Foreskin melanocyte (primary cell): ENCODE measurements at places on chromosomes 13 and 19.
A peak's percentile ranks its signal among the peaks of the same experiment; 100 is the strongest.

- no peak for DNase-seq
Observed at GRCh38 chr19:4559569-4559968, at the start of gene SEMA6B. SEMA6B (minus strand) TSS chr19:4559684; CDS start chr19:4558457, 1,227 bp downstream.

DNA sequence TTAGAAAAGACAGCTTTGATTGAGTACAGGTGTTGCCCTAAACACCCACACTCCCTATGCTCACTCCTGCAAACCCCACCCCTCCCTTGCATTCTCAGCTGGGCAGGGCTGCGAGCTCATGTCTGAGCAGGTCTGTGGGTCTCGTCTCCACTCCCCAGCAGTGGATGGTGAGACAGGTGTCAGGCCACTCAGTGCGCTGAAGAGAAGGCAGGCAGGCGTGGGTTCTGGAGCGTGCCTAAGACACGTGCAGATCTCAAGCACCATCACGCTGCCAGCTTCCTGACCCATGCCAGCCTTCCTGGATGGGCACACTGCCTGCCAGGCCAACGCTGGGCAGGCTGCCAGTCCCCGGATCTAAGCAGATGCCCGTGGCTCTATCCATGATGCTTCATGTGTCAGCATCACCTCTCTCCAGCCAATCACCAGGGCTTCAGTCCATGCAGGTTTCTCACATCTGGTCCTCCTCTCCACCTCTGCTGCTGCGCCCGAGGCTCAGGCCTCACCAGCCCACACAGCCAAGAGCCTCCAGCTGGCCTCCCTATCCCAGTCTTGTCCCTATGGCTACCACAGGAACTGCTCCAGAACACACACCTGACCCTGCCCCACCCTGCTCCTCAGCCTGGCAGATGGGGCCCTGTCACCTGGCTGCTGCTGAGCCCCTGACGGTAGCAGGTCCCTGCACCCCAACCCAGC lies 42.6 kb downstream of the EPS15L1 start:
- no peak for DNase-seq

DNA sequence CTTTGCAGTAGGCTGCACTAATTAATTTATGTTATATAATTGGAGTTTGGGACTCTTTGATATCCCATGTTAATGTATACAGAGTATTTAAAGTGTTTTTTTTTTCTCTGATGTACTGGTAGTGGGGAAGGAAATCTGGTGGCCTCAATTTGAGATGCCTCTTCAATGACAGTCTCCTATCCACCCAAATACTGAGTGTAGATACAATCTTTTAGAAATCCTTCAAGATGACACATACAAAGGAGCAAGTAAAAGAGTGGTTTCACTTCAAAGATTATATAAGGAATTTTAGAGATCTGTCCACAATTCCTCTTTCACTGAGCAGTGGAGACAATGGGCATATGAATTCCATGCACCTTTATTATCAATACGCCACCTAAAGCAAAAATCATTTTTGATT lies 15.1 kb downstream of the NALCN start:
- DNase-seq: no peak

- DNase-seq: no peak
Observed at GRCh38 chr13:45055198-45055901, 65.0 kb upstream of the GTF2F2 start.

- DNase-seq: peak; percentile 63
Observed at GRCh38 chr19:34134190-34135053, 37.9 kb upstream of the LSM14A start.

- no peak for DNase-seq
Observed at GRCh38 chr13:46951516-46951915, 54.7 kb upstream of the HTR2A start.

- no peak for DNase-seq
Observed at GRCh38 chr13:58955546-58956385, 1208.0 kb downstream of the DIAPH3 start.

DNA sequence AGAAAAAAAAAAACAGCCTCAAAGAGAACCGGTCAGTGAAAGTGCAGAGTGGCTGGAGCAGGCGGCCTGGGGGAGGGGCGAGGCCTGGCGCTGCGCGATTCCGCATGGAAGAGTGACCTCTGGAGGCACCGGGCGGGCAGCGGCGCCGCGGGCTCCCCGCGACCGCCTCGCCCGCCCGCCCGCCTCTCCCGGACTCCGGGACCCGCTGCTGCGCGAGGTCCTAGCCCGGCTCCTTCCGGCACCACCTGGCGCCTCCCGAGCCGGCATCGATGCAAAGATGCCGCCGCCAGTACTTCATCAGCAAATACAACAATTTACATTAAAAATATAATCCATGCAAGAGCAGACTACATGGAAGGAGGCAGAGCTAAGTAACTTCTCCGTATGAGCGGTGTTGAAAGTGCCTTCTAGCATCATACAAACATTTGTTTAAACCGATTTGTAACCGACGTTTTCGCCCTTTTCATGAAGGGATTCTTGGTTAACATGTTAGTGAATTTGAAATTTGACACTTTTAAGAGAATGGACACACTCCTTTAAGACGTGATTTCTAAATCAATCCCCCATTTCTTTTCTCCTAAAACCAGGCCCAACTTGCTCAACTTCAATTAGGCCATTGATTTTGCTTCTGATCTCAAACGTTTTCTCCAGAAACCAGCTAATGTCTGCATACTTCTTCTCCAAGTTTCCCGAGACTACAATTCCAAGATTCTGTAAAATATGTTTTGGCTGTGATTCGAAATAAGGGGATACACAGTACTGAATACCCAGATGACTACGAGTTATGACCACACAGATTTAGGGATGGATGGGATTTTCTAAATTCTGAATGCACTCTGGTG lies 2.1 kb downstream of the EFNB2 start:
- no peak for DNase-seq

GRCh38 chr13:34419025-34419424 lies 523.0 kb upstream of the NBEA start:
- DNase-seq: no peak

DNA sequence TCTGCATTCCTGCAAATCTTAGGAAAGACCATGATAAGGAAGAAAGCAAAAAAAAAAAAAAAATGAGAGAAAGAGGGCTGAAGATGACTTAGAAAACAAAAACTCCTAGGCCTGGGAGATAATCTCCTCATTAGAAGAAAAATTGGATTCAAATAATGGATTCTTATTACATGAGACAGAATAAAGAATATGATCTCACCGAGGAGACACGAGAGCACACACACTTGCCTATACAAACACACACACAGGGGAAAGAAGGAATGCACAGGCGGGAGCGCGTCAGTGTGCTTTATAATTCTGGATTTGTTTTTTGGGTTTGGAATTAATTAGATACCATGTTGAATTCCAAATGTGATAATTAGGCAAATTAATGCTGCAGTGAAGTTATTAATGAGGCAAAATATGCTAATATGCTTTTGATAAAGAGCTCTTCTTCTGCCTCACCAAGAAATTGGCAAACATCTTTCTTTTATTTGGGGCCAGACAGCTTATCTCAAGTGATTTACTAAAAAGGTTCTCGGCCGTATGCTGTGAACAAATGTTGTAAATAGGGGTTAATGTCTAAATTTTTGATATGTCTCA lies 36.1 kb upstream of the PCDH8 start:
- DNase-seq: no peak

DNA sequence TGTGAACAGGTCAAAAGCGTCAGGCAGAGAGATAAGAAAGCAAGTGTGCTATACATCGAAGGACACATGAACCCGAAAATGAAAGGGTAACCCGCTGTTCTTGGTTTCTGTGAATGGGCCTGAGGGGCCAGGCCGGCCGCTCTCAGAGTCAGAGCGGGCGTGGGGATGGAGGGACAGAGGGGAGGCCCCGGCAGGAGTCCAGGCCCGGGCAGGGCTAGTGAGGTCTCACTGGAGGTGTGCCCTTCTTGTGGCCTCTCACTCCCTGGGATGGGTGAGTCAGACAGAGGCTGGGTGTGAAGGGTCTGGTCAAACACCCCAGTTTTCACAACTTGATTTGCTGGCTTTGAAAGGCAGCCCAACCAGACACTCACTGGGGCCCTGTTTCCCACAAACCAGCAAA lies 17.4 kb upstream of the NDUFS7 start:
- DNase-seq: no peak

- DNase-seq: peak; percentile 8
Observed at GRCh38 chr13:111114362-111115060, 599 bp upstream of the ARHGEF7 start.

DNA sequence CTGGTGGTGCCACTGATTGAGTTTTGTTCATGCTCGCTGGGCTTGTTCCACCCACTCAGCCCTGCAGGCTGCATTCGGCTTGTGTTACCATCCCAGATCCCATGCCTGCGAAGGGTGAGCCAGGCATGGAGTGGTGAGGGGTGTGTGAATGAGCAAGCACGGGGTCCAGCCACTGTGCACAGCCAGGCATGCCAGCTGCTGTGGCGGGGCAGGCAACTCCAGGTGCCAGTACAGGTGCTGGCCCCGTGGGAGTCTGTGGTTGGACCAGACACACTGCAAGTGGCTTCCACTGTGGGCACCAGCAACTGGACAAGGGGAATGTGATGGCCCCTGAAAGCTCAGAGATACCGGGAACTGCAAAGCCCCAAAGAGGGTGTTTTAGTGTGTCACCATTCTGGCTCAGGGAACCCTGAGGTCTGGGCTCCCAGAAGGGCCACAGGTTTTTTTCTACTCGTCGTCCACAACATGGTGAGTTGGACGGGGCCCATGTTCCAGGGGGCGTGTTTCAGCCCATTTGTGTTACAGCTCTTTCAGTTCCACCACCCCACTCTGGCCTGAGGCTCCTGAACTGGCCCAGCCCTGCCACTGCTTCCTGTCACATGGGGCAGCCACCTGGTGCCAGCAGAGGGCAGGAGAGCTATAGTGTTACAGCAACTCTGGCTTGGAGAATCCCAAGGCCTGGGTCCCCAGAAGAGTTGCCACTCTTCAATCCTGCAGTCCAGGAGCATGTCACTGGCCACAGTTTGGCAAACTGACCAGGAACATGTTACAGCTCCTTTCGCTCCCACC lies 217.0 kb upstream of the OBI1 start:
- no peak for DNase-seq

- DNase-seq: no peak
Observed at GRCh38 chr13:52838433-52839107, 9.9 kb downstream of the PCDH8 start.

DNA sequence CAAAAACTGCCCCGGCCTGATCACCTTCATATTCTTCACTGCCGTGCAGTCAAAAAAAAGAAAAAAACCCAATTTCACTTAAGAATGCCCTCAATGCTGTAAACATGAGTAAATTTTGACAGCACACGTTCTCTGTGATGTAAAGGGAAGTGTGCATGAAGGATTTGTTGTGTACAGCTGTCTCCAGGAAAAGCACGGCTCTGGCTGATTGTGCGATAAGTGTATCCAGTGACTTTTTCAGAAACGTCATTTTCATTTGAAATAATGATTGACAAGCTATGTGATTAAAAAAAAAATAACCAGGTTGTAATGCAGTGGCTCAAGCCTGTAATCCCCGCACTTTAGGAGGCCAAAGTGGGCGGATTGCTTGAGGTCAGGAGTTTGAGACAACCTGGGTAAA lies 39.6 kb downstream of the ANKRD10 start:
- DNase-seq: no peak

DNA sequence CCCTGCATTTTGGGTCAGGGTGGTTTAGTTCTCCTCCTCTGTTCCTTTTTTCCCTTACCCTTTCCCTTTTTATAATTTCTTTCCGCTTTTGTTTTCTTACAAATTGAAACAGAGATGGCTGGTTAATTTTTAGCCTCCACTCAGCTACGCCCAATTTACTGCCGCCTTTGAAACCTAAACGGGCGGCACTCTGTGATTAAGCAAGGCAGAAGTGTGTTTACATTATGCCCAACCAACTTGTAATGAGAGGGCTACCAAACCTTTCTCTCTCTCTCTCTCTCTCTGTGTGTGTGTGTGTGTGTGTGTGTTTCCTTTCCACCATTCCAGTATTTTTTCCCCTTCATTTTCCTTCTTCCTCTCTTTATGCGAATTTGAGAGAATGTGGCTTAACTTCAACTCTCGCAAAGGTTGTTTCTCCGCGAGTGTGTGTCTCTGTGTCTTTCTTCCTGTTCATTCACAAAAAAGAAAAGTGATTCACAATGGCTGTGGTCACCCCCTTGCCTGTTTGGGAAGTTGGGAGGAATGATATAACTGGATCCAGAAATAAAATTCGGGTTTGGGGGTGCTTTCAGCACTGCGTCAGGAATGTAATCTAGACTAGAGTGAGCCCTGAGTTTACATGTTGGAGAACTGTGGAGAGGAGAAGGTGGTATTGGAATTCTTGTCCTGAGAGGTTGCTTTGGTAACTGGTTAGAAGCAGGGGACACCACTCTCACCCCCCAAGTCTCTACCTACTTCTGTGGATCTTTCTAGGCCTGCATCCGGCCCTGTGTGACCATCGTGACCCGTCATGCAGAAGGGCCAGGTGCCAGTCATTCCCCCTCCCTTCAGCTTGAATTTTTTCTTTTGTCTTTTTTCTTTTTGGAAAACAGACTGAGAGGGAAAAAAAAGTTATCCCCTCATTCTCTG lies 31.4 kb downstream of the NFIX start:
- no peak for DNase-seq

- DNase-seq: no peak
Observed at GRCh38 chr13:21060338-21061028, 903 bp downstream of the LATS2 start.

DNA sequence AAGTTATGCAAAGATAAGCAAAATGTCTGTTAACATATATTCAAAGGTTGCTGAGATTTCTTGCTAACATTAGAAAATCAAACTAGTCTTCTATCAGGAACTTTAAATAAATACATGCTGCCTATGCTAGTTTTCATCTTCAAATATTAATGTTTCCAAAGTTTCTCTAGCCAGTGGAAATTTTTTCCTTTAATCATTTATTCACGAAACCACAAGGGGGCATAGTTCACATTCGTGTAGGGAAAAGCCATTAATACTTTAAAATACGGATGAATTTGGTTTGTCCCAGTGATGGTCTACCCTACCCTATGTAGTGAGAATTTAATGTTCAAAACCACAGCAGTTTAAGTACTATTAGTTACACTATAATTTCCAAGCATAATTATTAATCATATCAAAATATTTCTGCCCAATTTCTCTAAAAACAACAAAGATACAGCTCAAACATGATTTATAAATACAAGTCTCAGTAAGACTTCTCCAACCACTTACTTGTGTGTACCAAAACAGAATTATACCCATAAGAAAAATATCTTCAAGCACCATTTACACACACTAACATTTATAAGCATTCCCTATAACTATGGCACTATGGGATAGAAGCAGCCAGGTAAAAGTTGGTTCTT lies 16.2 kb downstream of the NUFIP1 start:
- DNase-seq: no peak

GRCh38 chr19:15223649-15224361 lies 8.4 kb downstream of the EPHX3 start:
- DNase-seq: no peak

DNA sequence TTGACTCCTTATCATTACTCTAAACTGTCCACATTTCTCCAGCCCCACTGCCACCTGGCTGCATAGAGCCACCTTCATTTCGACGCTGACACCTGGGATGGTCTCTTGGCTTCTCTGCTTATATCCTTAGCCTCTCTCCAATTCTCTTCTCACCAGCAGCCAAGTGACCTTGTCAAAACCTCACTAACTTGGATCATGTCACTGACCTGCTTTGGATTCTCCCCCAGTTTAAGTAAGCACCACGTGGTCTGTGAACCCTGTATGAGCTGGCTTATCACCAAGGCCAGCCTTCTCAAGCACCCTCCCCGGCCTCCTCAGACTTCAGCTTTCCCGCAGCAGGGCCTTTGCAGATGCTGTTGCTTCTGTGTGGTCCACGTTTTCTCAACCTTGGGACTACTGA lies 12.3 kb upstream of the GGACT start:
- DNase-seq: no peak

- DNase-seq: no peak
Observed at GRCh38 chr19:21483589-21484170, 21.7 kb upstream of the ZNF429 start.
